ENCODE measurements at places on chromosomes 2 and 18.

DNA sequence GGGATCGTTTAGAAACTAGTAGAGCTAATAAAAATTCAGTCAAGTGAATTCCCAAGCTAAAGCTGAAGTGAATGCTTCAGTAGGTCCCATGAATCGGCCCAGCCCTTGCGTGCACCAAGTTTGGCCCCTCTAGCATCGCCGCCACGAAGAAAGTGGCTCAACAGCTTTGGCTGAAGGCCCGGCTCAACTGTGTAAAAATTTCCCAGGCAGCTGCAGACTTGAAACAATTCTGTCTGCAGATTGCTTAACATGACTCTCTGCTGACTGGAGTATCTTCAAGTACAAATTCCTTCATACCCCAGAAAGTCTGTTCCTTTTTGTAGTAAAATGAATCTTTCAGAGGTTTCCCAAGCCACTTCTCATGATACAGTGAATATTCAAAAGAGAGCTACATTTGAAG, 32.7 kb downstream of the ALMS1 start:
- no peak for DNase-seq

GRCh38 chr18:49681387-49681786, 119.5 kb downstream of the LIPG start:
- no peak for DNase-seq

DNA sequence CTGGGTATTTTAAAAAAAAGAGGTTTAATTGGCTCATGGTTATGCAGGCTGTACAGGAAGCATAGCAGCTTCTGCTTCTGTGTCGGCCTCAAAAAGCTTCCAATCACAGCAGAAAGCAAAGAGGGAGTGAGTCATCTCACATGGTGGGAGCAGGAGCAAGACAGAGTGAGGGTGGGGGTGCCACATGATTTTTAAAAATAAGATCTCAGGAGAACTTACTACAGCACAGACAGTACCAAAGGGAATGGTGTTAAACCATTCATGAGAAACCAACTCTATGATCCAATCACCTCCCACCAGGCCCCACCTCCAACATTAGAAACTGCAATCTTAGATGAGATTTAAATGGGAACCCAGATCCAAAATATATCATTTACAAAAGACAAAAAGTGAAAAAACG, 14.6 kb downstream of the ZNF519 start:
- no peak for DNase-seq

DNA sequence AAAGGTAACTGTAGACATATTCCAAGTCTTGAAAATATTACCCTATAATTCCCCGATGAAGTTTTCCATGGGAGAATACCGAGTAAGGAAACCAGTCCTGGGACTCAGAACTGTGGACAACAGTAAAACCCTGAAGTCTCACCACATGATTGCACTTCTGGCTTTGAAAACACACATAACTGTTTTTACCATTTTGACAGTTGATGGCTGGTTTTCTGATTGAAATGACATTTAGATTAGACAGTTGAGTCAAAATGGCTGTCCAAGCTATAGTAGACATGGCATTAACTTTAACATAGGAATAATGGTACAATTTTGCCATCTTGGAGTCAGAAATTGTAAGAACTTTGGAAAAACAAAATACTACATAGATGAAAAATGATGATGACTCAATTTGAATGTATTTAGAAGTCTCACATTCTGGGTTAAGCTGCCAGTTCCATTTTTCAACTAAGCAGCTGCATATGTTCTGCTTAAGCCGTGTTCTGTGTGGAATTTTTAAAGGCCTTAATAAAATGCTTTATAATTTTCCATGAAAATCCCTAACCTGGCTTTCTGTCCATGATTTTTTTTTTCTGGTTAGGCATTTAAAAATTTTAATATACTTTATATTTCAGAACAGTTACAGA, 38.3 kb upstream of the WIPF1 start:
- DNase-seq, result no peak

DNA sequence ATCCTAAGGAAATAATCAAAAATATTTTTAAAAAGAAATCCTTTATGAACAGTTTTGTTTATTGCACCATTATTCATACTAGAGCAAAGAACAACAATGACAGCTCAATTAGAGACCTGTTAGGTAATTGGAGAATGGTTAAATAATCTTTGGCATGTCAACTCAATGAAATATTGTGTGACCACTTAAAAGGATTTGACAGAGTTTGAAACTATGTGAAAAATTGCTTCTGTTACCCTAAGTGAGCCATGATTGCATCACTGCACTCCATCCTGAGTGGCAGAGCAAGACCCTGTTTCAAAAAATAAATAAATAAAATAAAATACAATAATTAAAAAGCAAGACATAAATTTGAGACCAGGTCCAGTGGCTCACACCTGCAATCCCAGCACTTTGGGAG, 66.1 kb upstream of the ATP8B1 start:
- no peak for DNase-seq

GRCh38 chr2:189467160-189467559, 25.9 kb downstream of the WDR75 start:
- DNase-seq, result no peak

Measured in stimulated activated CD8-positive, alpha-beta memory T cell treated with anti-CD3 and anti-CD28 coated beads, Interleukin-4, amount 100 ng/mL, for 24 hours (primary cell).